Stimulated activated CD4-positive, alpha-beta T cell treated with anti-CD3 and anti-CD28 coated beads, Interleukin-12 subunit alpha, Interleukin-12 subunit beta, amount 100 ng/mL, for 24 hours (primary cell): ENCODE measurements at places on chromosomes 16 and 17.

GRCh38 chr17:2090210-2090641 is 35.3 kb downstream of the HIC1 start:
- DNase-seq, result no peak

- DNase-seq, result no peak
Observed at GRCh38 chr17:28682655-28683054, 20.6 kb downstream of the SUPT6H start.

GRCh38 chr16:49337814-49338350 is 35.7 kb upstream of the C16orf78 start:
- DNase-seq, result no peak

GRCh38 chr16:15658149-15658548 is 8.1 kb downstream of the NDE1 start:
- no peak for DNase-seq

- peak; percentile 63 for DNase-seq
Observed at GRCh38 chr16:12573730-12574383, 229.8 kb downstream of the CPPED1 start.

DNA sequence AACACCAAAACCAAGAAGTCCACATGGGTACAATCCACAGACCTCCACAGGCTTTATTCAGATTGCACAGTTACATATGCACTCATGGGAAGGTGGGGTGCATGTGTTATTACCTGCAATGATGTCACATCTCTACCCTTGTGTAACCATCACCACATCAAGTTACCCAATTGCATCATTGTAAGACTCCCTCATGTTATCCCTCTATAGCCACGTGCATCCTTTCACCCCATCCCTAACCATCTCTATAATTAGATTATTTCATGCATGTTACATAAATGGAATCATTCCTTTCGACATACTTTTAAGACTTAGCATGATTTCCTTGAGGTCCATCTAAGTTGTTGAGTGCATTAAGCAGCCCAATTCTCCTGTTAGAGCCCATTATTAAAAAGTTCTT is 408.2 kb upstream of the C16orf82 start:
- DNase-seq, result no peak

GRCh38 chr17:64771980-64772844 is 110.1 kb upstream of the SMURF2 start:
- no peak for DNase-seq
